ENCODE measurements at places on chromosomes 4 and X.

GRCh38 chrX:151973060-151973661 lies 1.3 kb downstream of the GABRE start:
- DNase-seq, result no peak

DNA sequence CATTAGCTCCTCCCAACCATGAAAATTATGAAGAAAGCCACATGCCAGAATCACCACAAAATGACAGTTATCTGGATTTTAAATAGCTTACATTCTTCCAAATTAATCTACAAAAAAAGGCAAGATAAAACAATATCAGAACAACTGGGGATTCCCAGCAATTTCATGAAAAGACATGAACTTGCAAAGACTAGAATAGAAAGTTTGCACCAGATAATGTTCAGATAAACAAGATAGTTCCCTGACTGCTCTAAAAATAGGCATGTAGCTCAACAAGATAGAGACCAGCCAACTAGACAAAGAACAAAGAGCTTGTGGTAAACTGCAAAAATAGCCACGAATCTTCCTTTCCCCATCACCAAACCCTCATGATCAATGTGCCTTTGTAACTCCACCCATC lies 30.3 kb upstream of the DDX53 start:
- no peak for DNase-seq

DNA sequence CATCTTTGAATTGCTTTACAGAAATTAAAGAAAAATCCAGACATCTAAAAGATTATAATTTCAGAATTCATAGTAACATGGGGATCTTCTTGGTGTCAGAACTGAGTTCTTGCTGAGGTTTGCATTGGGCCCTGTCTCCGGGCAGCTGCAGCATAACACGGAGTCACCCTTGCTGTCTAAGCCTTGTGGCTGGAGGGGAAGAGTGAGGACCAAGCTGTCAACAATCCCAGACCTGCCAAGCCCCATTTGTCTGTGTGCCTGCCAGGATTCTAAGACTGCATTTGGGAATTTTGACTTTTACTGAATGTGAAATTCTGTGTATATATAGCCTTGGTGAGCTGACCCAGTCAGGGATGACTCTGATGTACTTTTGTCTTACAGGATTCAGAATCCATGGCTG lies 25.2 kb upstream of the NAP1L5 start:
- no peak for DNase-seq

GRCh38 chrX:114344756-114345349 lies 239.0 kb upstream of the HTR2C start:
- DNase-seq, result no peak

DNA sequence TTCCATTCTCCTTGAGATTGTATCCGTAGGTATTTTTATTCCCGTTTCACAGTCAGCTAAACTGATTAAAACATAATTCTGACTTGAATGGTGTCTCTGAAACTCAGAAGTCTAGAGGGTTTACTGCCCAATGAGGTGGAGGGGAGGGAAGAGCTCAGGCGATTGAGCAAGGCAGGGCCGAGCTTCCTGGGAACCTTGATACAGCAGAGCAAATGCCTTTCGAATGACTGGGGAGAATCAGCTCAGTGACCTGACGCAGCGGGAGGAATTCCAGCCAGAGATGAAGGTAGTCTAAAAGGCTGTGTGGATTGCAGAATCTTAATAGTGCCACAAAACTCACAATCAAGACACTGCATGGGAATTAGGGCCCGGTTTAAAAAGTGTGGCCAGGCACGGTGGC lies 233.6 kb downstream of the EVC2 start:
- DNase-seq, result no peak

DNA sequence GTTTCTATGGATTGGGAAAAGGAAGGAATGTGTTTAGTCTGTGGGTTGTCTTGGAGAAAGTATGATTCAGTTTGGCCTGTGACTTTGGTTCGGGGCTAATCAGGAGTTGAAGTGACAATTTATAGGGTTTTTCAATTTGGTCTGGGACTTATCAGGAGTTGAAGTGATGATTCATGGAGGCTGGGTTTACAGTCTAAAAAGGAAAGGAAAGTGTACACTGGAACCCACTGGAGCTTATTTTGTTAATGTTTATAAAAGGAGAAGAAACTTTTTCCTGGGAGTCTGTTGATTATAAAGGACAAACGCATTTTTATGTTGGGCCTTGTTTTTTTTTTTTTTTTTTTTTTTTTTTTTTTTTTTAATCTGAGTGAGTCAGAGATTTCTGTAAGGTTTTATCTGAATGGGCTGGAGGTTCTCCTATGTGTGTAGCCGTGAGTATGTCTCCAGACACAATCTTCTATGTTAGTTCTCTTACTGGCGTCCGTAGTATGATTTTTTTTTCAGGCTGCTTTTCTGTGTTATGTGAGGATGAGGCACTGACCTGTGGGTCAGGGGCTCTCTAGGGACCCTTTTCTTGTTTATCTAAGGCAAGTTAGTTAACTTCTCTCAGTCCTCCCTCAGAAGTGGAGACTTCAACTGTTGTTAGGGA lies 33.0 kb upstream of the RAB9B start:
- DNase-seq, result no peak

- DNase-seq, result no peak
Measured at GRCh38 chr4:121198251-121198650, 34.1 kb upstream of the TNIP3 start.

DNA sequence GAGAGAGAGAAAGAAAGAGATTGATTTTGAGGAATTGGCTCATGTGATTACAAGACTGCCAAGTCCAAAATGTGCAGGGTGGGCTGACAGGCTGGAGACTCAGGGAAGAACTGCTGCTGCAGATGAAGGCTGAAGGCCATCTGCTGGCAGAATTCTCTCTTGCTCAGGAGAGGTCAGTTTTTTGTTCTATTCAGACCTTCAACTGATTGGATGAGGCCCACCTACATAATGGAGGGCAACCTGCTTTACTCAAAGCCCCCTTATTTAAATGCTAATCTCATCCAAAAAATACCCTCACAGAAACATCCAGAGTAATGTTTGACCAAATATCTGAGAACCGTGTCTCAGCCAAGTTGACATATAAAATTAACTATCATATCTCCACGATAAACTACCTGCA lies 38.2 kb upstream of the MAMLD1 start:
- no peak for DNase-seq

GRCh38 chr4:79598801-79599200 lies 190.8 kb upstream of the GK2 start:
- DNase-seq, result no peak

DNA sequence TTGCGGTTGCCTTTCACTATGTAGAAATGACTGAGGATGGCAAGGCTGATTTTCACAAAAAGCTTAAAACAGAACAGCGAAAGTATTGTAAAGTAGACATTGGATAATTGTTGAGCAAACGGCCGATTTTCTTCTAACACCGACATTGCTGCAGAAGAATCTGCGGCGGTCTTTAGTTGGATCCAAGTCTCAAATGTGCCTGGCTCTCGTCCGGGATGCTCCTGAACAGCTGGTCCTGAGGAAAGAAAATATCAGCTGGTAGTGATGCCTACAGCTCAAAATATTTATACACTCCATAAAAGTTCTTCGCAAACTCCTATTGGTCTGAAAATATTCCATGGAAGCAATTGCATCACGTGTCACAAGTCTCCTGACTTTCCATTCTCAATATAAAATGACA lies at the start of gene ASB5:
ASB5 (minus strand) TSS at position 260 of the 400 bp plus-strand sequence; CDS start at position 146, 114 bp downstream.
- no peak for DNase-seq

- no peak for DNase-seq
Measured at GRCh38 chr4:124803641-124804040, 91.1 kb upstream of the ANKRD50 start.

- no peak for DNase-seq
Measured at GRCh38 chrX:6041630-6042029, 187.0 kb downstream of the NLGN4X start.

GRCh38 chrX:130260316-130260715 lies 8.4 kb downstream of the ZNF280C start:
- no peak for DNase-seq

DNA sequence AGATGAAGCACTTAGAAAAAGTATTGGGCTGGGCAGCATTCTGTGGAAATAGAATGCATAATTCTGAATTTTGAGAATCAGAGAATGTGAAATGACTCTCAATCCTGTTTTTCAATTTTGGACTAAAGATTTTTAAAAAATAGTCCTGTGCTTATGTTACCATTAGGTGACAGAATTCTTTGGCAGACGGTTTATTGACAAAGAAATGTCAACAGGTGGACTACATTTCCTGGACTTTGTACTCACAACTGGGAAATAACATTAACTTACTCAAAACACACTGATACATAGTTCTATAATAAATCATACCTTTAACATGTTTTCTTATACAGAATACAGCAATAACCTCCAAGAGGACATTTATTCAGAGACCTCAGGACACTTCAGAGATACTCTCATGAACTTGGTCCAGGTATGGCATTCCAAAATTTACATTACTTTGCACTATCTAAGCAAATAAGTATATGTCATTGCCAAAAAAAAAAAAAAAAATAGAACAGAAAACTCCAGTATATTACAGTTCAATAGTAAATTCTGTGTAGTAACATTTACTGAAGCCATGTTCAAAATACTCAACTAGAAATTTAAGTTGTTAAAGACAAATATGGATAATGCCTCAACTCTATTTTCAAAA lies 72.7 kb downstream of the ANXA10 start:
- DNase-seq, result no peak

DNA sequence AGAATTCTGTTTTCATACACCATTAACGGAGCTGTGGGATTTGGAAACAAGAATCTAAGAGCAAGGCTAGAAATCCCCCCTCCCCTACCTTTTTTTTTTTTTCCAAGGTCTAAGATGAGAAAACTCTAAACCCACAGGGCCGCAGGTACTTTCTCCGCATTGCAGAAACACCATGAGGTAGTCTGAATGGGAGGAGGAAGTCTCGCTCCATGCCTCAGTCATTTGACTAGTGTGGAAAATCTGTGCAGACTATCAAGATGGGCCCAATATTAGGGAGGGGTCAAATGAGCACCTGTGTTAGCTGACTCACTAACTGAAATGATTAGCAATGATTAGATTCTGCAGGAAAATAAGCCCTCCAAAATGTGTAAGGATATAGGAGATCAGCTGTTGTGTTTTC lies 40.9 kb upstream of the MAP3K15 start:
- no peak for DNase-seq

DNA sequence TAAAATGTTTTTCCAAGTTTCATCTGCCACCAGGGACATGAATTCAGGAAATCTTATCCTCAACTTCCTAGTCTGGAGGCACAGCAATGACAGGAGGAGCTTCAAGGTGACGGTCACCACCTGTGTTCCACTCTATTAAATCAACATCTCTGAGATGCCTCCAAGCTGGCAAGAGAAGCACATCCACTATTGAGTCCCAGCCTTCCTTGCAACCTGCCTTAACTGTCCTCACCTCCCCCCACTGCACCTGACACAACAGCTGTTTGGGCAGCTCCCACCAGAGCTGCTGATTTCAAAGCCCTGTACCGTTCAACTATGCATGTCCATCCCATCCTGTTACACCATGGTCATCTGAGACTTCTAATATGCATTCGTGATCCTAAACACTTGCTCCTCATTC lies 123.4 kb downstream of the COL25A1 start:
- DNase-seq, result no peak

GRCh38 chrX:44447214-44447613 lies 95.4 kb downstream of the FUNDC1 start:
- no peak for DNase-seq

DNA sequence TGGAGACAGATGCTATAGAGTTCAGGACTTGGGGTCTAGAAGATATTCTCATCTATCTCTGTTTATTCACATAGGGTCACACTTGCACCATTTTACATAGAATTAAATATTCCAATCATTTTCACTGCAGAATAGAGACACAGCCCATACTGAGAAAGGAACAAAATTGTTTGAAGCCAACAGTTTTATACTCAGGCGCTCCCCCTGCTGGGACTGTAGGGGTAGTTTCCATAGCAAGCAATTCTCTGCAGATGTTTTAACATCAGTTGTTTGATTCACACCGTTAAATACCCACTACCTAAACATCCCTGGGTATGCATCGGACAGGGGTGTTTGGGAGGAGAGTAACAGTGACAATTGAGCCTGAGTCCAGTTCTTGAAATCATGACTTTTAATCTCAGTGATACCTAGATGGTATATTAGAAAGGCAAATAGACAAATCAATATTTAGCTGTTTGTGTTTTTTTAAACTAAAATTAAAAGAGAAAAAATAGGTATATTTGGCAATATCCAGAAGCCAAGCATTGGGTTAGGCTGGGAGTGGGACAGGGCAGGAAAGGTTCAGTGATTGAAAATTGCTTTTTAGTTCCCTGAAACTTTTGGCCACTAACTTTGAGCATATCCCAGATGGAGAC lies 33.8 kb downstream of the LONRF3 start:
- no peak for DNase-seq

- DNase-seq, result no peak
Measured at GRCh38 chr4:167779280-167779679, 313.1 kb upstream of the ANXA10 start.

- no peak for DNase-seq
Measured at GRCh38 chrX:135596495-135596894, 76.0 kb downstream of the INTS6L start.

GRCh38 chr4:158080354-158080753 lies 92.5 kb downstream of the GASK1B start:
- no peak for DNase-seq

- no peak for DNase-seq
Measured at GRCh38 chrX:131332331-131332730, 43.2 kb upstream of the IGSF1 start.

- no peak for DNase-seq
Measured at GRCh38 chrX:28848707-28849106, 261.5 kb downstream of the IL1RAPL1 start.

GRCh38 chrX:86295293-86295692 lies 147.0 kb downstream of the DACH2 start:
- DNase-seq, result no peak

DNA sequence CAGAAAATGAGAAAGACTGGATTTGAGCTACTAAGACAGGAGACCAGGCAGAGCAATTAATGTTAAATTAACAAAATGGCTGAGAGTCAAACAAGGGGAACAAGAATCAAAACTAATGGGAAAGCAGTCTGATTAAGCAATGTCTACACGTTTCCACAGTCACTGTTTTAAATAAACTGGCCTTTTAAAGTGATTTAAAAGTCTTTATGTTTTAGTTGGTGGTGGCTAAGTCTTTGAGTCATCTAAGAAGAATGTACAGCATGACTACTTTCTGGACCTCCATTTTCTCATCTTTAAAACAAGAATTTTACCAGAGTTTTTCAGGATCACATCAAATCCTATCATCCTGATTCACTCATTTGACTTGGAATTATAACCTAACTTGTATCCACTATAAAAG lies 233.8 kb downstream of the ENOX2 start:
- DNase-seq, result no peak

- no peak for DNase-seq
Measured at GRCh38 chr4:10082459-10083272, 33.9 kb downstream of the WDR1 start.

DNA sequence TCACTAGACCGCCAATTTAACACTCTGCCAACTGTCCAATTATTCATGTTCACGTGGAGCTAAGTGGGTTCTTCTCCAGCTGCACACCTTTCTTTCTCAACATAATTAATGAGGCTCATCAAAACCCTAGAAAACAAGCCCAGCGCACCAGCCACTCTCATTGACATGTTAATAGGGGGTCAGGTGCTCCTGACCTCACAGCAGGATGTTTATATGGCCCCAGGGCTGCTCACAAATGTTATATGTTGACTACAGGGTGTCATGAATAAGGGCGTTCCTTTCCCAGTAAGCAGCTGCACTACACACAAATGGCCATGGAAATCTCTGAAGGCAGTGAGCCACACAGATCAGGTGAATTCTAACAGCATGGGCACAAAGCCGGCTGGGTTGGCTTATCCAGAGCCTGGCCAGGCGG lies 209.8 kb downstream of the MGST2 start:
- DNase-seq, result no peak

GRCh38 chr4:61202638-61203435 lies 2.7 kb downstream of the ADGRL3 start:
- no peak for DNase-seq

GRCh38 chr4:159178151-159178546 lies 75.3 kb downstream of the RAPGEF2 start:
- DNase-seq, result no peak

All from vagina (tissue), 2 donors.